RKO (cell line): ENCODE measurements at places on chromosomes 1 and 21.
A peak's percentile ranks its signal among the peaks of the same experiment; 100 is the strongest.

GRCh38 chr1:60173729-60174505 lies 100.3 kb upstream of the C1orf87 start:
- DNase-seq = no peak

DNA sequence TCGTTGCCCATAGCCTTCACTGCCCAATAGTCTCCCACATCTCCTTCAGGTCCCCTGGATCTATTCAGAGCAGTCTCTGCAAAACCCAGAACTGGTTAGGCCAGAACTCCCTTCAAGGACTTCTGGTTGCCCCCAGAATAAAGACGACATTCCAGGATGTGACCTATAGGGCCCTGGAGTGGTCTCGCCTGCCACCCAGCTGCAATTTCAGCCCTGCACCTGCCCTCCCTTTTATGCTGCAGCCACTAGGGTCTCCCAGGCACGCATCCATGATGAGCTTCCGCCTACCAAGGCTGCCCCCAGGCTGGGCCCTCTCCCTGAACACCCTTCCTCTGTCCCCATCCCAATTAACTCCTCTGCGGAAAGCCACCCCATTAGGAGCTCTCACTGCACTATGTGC lies 7.2 kb upstream of the TSPEAR start:
- no peak for DNase-seq

DNA sequence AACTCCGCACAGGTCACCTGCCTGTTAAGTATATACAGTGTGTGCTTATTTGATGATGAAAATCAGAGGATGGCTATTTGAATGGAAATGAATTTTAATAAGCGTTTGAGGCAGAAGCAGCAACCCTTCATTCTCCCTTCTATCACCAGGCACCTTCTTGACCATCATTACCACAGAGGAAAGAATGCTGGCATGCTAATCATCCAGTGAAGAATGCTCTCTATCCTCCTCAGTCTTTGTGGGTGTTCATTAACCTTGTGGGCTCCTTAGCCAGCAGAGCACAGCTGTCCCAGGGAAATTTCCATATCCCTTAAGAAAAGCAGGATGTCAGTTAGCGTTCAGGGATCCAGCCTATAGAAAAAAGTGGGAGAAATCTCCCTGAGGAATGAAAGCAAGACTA lies 428.0 kb upstream of the CAMK1G start:
- no peak for DNase-seq

DNA sequence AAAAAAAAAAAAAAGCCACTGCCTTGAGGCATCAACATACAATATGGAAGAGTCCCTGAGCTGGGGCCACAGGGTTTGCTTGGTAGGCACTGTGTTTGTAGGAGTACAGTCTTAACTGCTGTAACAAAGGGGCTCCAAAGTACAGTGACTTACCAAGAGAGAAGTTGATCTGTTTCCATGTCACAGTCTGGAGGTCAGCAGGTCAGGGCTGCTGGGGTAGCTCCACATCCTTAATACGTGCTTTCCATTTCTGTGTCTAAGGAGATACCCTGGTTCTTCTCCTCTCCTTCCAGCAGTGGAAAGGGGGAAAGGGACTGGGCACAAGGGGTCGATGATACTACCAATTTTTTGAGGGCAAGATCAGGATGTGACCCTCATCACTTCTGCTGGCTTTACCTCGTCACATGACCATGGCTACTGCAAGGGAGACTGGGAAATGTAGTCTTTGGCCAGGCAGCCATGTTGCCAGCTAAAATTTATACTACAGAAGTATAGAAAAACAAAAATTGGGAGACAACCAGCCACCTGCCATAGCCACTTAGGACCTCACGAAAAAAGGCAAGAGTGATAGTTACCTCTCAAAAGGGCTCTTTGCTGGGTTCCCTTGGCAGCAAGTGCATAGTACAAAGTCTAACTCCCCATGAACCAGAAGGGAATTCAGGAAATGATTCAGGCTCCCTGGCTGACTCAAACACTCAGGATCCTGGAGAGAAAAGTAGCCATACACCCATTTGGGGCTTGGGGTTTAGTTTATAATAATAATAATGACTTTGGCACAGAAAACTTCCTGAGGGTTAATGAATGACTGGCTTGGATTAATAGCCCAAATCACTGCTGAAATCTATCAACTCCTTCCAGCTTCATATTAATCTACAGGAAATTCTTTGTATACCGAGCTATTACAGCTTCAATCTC lies 52.7 kb upstream of the ATP5PO start:
- peak; percentile 82 for DNase-seq

DNA sequence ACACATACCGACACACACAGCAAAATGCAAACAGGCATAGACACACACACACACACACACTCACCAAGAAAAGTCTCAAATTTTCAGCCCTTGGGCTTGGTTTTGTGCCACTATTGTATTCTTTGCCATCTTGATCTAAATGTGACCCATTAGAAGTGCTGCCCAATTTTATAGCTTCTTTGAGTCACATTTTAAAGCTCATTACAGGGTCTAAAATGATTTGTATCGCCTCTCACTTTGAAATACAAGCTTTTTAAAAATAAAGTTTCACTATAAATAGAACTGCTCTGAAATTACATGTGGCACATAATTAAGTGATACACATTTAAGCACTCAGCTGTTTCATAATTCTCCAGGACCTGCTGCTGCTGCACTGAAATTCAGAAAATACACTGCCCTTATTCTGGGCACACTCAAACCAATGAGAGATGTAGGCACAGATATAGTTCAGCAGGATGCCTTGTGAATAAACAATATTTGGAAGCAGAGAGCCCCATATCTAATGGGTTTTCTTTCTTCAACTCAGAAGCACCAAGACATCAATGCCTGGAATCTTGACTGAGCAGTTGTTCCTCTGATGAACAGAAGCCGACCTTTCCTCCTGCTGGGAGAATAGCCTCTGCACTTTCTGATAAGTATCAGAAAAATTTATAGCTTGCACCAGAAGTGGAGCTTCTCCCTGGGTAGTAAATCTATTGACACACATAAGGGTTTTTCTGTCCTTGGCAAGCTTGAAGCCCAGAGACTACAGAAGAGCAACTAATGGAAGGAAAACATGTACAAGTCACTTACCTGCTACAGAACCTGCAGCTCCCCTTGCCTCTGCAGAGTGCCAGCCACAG lies 37.0 kb upstream of the PLPPR4 start:
- no peak for DNase-seq

DNA sequence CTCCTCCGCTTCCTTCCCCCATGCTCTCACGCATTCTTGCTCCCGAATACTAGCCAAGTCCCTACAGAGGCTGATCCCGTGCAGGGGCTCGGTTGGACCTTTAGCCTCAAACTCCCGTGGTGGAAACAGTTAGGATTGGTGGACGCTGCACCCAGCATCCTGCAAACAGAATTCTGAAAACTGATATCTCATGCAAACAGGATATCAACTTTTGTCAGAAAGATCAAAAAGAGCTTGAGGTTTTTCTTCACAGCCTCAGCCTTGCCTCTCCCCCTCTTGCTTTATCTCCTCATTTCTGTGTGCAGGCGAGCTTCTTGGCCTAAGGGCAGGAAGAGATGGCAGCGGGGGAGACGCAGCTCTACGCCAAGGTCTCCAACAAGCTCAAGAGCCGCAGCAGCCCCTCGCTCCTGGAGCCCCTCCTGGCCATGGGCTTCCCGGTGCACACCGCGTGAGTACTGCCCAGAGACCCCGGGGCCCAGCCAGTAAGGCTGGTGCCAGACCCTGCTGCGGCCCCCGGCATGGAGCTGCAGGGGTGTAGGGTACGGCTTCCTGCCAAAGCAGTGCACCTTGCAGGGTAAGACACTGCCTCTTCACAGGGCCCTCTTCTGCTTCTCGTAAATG lies at the start of gene UBASH3A:
TSS of gene UBASH3A (plus strand) at position 292 of the 621 bp plus-strand sequence. CDS start at position 336, 44 bp downstream.
- no peak for DNase-seq

- DNase-seq = no peak
Observed at GRCh38 chr1:222418654-222419053, 129.2 kb downstream of the HHIPL2 start.

- DNase-seq = no peak
Observed at GRCh38 chr1:51555866-51556619, 37.0 kb upstream of the EPS15 start.

DNA sequence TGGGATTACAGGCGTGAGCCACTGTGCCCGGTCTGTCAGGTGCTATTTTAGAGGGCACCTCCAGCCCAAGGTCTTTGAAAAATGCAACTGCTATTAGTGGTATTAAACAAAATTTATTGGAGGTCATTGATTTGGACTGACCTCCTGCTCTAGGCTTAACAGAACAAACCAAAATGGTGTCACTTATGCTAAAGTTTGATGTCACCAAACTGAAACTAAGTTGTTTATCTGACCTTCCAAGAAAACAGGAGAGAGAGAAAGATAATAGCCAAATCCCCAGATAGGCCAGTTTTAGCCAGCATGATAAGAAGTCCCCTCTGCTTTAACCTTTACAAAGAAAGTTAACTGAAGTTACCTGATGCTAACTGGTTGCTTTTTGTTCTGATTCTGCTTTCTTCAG lies 8.1 kb upstream of the INAVA start:
- no peak for DNase-seq

DNA sequence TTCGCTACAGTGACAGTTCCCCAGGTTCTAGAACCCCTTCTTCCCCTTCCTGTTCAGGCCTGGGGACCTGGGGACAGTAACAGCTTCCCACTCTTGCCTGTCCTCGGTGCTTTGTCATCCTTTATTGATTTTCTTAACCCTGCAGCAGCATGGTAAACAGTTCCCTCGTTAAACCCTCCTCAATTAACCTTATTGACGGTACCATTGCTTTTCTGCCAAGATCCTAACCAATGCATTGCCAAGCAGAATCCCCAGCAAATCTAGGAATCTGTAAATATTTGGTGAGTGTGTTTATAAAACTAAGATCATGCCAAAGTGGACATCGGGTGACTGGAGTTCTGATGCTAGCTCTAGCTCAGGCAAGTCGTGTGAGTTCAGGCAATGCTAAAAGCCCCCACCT lies 99.6 kb upstream of the KAZN start:
- no peak for DNase-seq

DNA sequence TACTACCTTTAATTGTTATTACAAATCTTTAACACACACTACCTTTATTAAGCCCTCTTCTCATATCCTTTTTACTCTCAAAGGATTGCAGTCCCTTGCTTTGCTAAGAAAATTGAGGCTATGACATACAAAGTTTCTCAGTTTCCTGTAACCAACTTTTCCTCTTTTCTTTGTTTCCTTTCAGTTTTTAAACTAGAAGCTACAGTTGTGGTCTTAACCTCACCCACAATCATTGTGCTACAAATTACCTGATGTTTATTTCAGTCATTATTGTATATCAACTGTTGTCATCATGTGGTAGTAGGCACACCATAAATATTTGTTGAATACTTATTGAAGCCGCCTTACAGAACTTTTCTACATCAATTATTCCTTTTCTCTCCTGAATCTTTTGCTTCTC lies 51.8 kb downstream of the SLAMF6 start:
- DNase-seq = no peak

DNA sequence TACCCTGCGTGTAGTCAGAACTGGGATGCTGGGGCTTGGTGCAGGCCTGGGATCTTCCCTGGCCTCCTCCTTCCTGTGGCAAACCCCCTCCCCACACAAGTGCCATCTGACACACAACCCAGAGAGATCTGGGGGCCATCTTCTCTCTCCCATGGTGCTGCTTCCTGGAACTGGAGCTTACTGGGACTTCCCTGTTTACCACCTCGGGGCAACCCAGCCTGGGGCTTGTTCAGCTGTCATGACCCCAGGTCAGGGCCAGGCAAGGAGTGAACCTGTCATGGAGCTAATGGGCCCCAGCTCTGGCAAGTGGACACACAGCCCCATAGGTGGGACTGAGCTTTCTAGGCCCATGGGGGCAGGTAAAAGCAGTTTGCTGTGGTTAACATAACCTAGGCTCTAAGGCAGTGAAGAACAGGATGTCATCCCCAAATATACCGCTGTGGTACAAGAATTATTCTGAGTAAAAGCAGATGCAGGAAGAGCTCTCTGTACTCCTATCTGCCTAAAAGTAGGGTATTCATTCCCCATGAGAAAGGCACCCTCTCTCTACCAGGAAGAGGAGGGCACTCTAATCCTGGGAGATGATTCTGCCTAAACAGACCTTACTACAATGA lies 2.4 kb downstream of the TRIM11 start:
- no peak for DNase-seq

DNA sequence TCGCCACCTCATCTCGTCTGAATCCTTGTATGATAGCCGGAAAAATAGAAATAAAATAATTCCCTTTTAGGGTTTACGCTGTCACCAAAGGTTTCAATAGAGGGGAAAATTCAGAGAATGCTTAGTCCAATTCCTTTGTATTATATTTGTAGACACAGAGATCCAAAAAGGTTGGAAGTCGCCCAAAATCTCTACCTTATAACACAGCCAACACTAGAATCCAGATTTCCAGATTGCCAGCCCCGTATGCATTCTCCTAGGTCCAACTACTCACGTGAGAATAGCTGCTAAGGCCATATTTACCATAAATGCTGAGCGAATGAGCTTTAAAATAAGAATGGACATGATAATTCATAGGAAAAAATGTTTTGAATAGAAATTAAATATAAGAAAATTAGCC lies 124.5 kb downstream of the KCNK1 start:
- no peak for DNase-seq

DNA sequence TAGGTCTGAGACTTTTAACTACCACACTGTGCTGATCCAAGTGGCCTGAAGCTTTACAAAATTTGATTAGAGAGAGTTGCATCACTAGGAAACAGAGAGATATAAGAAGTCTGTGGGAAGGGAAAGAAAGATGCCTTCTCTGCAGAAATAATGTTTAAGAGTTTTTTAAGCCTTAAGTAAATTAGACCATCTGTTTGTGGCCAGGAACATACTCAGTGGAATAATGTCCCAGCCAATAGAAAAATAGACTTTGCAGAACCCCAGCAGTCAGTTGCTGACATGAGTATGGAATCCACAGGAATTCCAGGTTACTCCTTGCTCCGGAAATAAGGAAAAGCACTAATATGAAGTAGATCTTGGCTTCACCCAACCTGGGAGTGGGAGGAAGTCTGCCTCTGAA lies 144.8 kb downstream of the ST6GALNAC5 start:
- DNase-seq = no peak

DNA sequence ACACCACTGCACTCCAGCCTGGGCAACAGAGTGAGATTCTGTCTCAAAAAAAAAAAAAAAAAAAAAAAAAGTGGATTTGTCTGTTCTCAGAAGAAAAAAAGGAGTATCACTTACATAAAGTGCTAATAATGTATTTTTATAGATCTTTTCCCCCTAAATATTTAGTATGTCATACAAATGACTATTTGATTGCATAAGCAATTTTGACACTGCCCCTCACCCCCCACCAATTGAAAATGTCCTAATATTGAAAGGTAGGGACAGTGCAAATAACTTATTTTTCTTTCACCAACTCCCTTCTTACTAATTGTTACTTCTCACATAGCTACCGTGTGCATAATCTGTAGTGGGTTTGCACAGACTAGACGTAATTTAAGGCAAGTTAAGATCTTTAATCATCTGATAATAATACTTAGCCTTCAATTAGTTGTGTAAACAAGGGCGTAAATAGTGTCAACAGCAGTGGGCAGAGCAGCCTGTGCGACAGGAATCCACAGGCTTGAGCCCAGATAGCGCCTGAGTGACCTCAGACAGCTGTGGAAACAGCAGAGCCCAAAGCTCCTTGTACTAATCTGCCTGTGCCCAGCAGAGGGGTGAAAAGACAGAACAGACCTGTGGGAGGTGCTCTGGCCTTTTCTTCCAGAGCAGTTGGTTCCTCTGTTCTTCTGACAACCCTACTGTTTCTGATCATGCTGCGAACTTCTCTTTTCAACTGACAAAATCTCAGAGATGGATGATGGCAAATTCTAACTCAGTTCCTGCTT lies 4.5 kb upstream of the IER5 start:
- DNase-seq = peak; percentile 59
